Bronchial epithelial cell (primary cell): ENCODE measurements at places on chromosomes 12 and 14.

- DNase-seq: peak; percentile 74
These were observed 27.4 kb downstream of the CRACR2A start for GRCh38 chr12:3725388-3726115.

GRCh38 chr12:15856097-15856982 lies 25.8 kb upstream of the STRAP start:
- peak; percentile 71 for DNase-seq

DNA sequence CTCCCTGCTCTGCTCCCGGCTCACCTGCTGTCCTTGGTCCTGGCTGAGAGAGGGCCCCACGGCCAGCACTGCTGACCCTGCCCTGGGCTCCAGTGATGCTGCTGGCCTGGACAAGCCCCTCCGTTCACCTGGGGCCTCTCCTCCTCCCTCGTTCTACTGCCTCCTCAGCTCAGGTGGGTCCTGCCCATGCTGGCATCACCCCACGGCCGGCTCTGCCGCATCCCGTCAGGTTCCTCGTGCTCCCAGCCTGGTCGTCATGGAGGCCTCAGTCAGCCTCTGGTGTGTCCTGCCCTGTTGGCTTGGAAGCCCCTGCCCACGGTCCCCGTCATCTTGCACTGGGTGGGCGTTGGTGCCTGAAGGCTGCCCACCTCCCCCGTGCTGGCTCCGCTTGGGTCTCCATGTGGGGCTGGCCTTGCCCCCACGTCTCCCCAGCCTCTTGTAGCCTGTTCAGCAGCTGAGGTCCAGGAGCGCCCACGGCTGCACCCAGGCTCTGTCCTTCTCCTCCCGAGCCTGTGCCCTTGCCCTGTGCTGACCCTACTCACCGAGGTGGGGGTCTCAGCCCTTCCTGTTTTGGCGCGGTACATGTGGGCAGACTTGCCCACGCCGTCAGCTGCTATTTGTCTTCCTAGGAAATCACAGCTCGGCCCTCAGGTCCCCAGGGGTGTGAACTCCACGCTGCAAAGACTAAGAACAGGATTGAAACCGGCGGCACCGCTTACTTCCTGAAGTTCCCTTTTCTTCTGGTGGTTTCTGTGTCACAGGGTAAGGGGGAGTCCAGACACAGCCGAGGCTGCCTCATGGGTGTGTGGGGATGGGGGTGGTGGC lies 121.6 kb downstream of the TMEM121 start:
- DNase-seq: no peak

GRCh38 chr12:65490250-65490649 lies 211.8 kb downstream of the MSRB3 start:
- DNase-seq: no peak

GRCh38 chr14:88327497-88327896 lies 4.4 kb upstream of the KCNK10 start:
- no peak for DNase-seq

DNA sequence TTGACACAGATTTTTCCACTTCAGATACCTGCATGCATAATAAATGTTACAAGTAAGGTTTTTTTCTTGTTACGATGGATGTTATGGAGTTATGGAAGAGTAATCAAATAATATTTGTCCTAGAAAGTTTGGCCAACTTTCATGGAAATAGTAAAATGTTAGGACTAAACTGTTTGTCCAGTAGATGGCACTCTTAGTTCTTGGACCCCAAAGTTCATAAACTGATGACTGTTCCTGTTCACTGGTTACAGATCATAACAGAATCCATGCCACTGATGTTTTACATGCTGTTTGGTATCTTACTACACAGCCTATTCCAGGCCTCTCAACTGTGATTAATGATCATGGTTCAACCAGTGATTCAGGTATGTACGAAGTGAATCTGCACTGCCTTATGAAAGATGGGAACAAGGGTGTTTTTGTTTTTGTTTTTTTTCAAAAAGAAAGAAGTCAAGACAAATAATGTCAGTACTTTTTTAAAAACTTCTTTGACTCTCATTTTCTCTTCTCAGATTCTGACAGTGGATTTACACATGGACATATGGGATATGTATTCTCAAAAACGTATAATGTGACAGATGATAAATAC lies 48.8 kb upstream of the SLCO1C1 start:
- peak; percentile 43 for DNase-seq

GRCh38 chr12:131242741-131243496 lies 289.2 kb downstream of the ADGRD1 start:
- DNase-seq: no peak

DNA sequence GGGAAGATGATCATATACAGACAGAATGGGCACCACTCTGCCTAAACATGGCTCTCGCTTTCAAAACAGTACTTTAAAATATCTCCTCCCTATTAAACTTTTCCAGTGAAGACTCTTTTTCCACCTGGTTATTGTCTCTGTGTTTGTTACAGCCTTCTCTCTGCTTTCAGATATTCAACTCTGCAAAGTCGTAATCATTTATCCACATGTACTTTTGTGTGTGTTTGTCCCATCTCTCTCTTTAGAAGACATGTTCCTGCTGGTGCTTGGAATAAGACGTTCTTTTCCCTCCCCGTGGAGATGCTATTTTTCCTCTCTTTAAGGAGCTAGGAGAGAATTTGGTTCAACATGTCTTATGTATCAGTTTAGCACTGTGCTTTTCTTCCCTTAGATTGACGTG lies 45.1 kb downstream of the ETV6 start:
- no peak for DNase-seq

DNA sequence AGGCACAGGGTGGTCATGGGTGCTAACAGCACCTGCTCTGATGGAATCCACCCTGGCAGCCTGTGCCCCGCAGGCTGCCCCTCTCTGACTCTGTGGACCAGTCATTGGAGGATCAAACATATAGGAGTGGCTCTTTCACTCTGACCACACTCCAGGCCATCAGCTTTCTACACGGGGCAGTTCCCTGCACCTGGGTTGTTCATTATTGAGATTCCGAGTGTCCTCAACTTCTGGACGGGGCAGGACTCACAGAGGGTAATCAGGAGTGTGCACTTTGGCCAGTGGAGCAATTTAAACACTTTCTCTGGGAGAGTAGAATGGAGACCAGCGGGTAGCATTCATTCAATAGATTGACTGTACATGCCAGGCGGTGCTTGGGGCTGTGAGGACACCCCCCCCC lies 94.8 kb downstream of the NINJ2 start:
- no peak for DNase-seq

DNA sequence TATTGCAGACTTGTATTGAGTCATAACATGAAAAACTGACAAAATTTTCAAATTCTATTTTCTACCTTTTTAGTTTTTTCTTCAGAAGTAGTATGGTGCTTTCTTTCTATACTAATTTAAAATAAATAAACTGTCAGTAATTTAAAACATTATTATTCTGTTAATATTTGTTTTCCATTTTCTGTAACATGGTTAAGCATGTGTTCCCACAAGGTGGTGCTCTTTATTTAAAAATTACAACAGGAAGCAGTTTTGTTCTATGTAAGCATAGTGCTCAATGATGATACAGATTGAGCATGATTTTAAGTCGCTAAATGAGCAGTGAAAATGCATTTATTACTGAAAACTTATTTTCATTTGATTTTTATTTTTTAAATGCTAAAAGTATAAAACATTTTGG lies 114.6 kb downstream of the PPFIA2 start:
- DNase-seq: peak; percentile 63

DNA sequence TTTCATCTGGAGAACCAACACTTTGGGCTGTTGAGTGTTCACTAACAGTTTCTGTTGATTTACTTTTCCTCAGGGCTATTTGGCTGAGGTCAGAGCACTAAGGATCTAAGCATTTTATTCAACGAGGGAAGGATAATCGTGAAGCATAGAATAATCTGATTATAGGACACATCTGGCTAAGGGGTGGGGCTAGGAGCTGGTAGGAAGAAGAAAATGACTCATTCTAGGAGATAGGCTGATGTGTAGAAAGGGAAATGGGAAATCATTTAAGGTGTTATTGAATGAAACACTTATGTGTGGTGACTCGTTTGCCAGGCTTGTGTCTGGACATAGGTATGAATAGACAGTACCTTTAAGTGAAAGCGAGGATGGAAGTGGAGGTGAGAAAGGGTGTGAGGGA lies 167.2 kb downstream of the ETNK1 start:
- DNase-seq: peak; percentile 57

DNA sequence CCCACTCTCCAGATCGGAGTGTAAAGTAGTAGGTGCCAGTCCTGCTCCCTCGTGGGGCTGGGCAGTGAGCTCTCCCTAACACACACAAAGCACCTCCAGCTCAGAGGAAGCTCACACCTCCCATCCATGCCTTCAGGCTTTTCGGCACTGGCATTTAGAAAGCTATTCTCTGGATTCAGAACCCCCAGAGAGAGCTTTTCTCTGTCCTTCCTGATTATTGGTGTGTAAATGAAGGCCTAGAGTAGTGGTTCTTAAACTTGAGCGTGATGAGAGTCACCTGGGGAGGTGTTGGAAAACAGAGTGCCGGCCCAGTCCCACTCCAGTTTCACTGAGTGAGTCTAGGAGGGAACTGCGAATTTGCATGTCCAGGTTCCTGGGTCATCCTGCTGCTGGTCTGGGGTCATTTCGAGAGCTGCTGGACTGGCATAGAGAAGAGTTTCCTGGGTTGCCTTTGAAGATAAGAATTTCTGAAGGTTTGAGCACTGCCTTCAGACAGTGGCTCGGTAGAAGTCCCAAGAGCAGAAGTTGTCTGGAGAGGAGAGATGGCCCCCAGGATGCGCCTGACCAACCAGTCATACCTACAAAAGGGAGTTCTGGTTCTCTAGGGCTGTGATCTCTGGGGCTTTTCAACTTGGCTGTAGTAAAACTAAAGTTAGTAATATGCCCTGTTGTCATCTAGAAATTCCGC lies 15.1 kb downstream of the CD9 start:
- peak; percentile 59 for DNase-seq

DNA sequence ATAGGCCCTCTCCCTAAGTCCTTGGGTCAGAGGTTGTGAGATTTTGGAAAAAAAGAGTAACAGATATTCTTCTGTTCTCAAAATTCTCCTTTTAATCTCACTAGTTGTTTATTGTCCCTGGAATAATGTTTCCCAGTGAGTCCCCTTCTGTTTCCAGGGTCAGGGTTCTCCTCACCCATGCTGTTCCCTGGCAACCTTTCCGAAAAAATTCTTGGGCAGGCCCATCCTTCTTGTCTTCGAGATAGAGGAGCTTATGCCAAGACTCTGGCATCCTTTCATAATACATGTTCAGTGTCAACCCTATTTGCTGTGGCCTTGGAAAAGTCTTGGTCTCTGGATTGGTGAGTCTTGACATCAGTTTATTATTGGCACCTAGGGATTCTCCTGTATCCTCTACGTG lies 212.4 kb upstream of the FAR2 start:
- no peak for DNase-seq

DNA sequence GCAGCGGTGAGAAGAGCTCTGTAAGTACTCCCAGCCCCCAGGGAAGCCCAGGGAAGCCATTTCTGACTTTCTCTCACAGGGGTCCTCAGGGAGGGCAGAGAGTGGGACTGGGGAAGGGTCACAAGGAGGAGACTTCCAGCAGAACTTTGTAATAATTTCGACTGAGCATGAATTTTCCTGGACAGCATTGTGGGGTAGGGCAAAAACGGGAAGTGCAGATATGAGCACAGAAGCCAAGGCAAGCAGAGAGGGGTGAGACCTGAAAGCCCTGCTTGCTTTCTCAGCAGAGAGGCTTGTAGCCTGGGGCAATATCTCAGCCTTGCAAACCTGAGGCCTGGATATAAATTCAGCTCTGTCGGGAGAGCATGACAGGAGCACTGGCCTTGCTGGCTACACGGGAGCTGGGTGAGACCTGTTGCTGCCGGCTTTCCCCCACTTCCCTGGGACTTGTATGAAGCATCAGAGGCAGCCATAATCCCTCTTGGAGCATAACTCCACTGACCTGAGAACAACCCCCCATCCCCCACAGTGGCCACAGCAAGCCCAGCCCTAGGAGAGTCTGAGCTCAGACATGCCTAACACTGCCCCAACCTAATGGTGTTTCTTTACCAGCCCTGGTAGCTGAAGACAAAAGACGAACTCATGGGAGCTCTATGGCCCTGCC lies 9.8 kb upstream of the IQSEC3 start:
- no peak for DNase-seq
